Nucleus accumbens (tissue), 56 donors: ENCODE measurements at places on chromosomes 13 and 19.

DNA sequence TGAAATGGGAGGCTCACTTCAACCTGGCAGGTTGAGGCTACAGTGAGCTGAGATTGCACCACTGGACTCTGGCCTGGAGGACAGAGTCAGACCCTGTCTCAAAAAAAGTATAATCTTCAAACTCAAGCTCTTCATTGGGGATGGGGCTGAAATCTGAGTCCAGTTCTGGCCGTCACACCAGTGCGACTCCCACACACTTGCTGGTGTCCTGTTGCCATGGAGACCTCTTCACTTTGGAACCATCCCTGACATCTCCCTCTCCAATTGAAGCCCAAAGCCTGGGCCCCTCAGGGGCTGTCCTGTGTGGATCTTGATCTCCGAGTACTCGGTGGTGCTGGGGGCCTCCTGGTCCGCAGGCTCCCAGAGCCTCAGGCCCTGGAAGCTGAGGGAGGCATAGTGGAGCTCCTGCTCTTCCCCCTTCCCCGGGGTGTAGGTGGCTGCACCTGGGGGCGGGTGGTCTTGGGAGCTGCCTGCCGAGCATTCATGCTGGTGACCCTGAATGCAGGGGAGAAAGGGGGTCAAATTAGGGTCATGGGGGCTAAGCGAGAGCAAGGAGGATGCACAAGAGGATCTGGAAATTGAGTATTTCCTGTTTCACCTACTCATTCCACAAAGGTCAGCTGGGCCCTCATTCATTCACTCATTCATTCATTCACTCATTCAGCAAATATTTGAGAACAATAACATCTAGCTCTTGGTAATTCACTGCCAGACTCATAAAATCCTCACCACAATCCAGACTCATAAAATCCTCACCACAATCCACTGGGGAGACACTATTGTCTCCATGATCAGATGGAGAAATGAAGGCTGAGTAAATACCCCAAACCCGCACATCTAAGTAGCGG, 11.0 kb downstream of the SIGLEC11 start:
- no peak for DNase-seq

GRCh38 chr19:44839276-44839675, 6.8 kb upstream of the NECTIN2 start:
- no peak for DNase-seq

- DNase-seq = no peak
Measured at GRCh38 chr19:5827342-5827890, 12.1 kb downstream of the FUT6 start.

GRCh38 chr19:6697291-6697690, 23.2 kb downstream of the C3 start:
- no peak for DNase-seq

DNA sequence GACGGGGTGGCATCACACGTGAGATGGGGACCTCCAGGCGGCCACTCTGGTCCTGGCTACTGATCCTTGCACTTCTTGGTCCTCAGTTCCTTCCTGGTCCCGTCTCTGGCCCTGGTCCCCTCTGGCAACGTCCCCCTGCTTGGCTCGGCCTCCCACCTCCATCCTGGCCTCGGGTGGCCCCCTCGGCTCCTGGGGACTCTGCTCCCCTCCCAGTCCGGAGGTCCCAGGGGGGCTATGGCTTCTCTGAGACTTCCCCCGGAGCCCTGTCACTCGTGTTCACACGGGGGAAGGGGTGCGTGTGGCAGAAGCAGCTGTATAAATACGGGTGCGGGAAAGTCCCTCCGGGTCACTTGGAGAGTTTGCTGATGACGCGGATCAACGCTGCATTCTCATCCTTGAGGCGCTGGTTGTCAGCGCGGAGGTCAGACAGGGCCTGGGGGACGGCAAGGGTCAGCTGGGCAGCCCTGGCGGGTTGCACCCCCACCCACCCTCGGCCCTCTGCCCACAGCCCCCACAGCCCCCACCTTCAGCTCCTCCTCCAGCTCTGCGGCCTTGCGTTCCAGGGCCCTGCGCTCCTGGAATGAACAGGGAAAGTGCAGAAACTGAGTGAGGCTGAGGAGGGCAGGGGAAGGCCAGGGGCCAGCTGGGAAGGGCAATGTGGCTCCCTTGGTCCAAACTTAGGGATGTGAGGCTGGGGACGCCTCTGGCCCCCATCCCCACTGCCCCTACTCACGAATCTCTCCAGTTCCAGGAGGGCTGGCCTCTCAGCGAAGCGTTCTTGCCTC, 15.6 kb downstream of the EPS8L1 start:
- no peak for DNase-seq
